ENCODE measurements at places on chromosomes 7 and 10. TPM values are rescaled to one million over a fixed set of nuclear protein-coding genes. Genes with fewer than 3 reads are reported as not detected.

GRCh38 chr7:38558761-38559345, 72.3 kb downstream of the AMPH start:
- no peaks in the 10 kb centered on the region for H3K4me1 ChIP-seq
- H3K27ac ChIP-seq = no peak overlapping the region

DNA sequence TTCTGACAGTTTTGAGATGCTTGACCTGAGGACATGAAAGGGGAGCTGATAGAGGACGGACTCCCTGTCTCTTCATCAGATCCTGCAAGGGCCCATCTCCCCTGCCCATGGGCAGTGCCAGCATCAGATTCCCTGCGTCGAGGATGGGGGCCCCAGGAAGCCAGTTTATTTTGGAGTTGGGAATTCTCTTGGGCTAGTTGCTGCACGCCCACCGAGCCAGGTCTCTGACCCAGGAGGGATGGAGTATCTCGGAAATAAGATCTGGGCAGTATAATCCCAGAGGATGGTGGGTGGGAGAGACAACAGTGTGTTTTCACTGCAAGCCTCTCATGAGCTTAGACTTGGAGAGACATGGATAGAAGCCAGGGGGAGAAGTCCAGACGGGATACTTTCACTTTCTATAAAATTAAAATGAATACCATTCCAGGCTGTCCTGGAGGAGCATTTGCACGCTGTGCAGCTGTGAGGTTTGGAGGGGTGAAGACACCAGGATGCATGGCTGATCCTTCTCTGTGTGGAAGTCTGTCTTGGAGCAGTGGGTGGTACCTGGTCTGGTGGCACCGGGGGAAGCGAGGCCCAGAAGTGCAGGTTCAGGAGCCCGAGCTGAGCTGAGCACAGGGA, 25.8 kb downstream of the DOCK1 start:
- H3K36me3 ChIP-seq = peaks cover 9% of the 10 kb centered on the region
- H3K4me3 ChIP-seq = no peak overlapping the region
- H3K27ac ChIP-seq = no peak overlapping the region
- H3K4me1 ChIP-seq = peaks cover 18% of the 10 kb centered on the region
- DNase-seq = no peak
- no peaks in the 10 kb centered on the region for H3K27me3 ChIP-seq

DNA sequence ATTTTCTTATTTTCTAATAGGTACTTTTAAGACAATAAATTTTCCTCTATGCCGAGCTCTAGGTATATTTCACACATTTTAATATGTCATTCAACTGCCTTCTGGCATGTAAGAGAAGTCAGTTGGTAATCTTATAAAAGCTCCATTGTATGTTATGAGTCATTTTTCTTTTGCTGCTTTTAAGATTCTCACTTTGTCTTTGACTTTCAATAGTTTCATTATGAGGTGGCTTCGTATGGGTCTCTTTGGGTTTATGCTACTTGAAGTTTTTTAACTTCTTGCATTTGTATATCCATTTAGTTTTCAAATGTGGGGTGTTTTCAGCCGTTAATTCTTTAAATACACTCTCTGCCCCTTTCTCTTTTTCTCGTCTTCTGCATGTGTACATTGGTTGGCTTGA, 80.5 kb downstream of the ABCA13 start:
- no peaks in the 10 kb centered on the region for H3K4me1 ChIP-seq
- H3K27ac ChIP-seq = no peak overlapping the region
- no peak overlapping the region for H3K4me3 ChIP-seq

HACD1 gene
- polyA plus RNA-seq = 23.9 TPM

DNA sequence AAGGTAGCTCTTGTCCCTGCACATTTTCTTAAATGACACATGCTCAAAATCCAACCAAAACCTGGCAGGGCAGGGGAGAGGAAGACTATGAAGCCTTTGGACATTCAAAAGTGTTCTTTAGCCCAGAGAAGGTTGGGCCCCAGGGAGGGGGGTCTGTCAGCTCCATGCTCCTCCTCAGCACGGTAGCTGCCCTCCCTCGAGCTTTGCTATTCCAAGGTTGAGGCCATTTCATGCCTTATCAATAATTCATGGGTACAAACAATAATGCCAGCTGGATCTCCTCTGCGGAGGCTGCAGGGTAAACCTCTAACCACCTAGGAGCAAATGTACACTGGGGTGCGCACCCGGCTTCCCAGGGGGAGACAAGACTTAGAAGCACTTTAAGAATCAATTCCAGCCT, 61.5 kb downstream of the SLIT1 start:
- DNase-seq = no peak
- no peaks in the 10 kb centered on the region for H3K27me3 ChIP-seq
- H3K4me1 ChIP-seq = peaks cover 12% of the 10 kb centered on the region
- H3K4me3 ChIP-seq = no peak overlapping the region
- no peak overlapping the region for H3K27ac ChIP-seq

HOXA9 gene
- not detected for polyA plus RNA-seq

DNA sequence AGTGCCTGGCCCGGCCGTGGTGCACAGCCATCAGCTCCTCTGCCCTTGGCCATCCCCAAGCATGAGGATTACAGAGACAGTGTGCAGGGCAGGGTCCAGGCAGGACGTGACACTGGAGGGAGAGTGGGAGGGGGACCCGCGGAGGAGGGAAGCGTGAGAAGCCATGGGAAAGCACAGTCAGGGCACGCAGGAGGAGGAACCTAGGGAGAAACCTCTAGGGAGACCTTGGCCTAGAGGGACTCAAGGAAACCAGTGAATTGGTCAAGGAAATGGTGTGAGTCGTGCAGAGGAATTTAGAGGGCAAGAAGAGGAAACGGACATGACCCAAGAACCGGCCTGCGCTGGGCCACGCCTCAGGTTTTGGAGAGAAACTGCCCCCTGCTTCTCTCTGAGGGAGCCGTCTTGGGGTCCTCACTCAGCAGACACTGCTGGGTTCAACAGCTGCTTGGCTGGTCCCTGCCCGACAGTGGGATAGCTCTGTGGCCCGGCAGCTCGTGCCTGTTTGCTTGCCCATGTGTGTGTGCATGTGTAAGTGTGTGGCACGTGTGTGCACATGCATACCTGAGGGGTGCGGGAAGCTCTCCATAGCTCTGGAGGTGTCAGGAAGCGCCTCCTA, 3.2 kb downstream of the OPN4 start:
- no peak overlapping the region for H3K27ac ChIP-seq
- no peaks in the 10 kb centered on the region for H3K27me3 ChIP-seq
- no peaks in the 10 kb centered on the region for H3K4me1 ChIP-seq
- peak; percentile 7 for DNase-seq

- H3K4me1 ChIP-seq = no peaks in the 10 kb centered on the region
- H3K27ac ChIP-seq = no peak overlapping the region
- no peak for DNase-seq
- H3K36me3 ChIP-seq = no peaks in the 10 kb centered on the region
- H3K27me3 ChIP-seq = no peaks in the 10 kb centered on the region
Observed at GRCh38 chr10:8835453-8836167, 781.1 kb downstream of the GATA3 start.

- no peaks in the 10 kb centered on the region for H3K36me3 ChIP-seq
- peaks cover 11% of the 10 kb centered on the region for H3K27me3 ChIP-seq
- DNase-seq = no peak
- H3K27ac ChIP-seq = no peak overlapping the region
- no peak overlapping the region for H3K4me3 ChIP-seq
Observed at GRCh38 chr7:28397141-28397540, 15.2 kb upstream of the CREB5 start.

DNA sequence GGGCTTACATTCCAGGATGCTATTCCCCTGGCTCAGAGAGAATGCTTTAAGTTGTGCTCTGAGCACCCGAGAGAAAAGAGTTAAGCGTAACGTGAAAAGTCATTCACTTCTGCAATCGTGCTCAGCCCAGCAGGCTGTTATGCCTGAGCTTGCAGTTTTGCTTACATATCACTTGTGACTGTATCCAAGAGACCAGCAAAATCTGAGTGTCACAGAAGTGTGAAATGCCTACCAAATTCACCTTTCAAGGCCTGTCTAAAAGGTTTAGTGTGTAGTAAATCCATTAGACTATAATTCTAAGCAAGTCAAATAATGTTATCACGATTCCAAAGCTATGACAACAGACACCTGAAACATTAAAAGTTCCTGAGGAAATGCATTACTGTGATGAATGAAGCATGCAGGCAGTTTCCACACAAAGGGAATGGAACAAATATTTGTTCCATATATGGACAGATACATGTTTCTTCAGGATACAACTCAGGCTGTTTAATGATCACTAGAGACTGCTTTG, 20.1 kb downstream of the ITGB1 start:
- no peaks in the 10 kb centered on the region for H3K27me3 ChIP-seq
- no peak overlapping the region for H3K4me3 ChIP-seq
- H3K36me3 ChIP-seq = peaks cover 27% of the 10 kb centered on the region
- peaks cover 26% of the 10 kb centered on the region for H3K4me1 ChIP-seq
- DNase-seq = no peak

- no peaks in the 10 kb centered on the region for H3K4me1 ChIP-seq
- no peaks in the 10 kb centered on the region for H3K36me3 ChIP-seq
- no peak overlapping the region for H3K4me3 ChIP-seq
- no peaks in the 10 kb centered on the region for H3K27me3 ChIP-seq
Observed at GRCh38 chr10:19451937-19452336, 364.3 kb upstream of the PLXDC2 start.

MEST gene
- 36.7 TPM for polyA plus RNA-seq

LBX1 gene
- polyA plus RNA-seq = not detected

DNA sequence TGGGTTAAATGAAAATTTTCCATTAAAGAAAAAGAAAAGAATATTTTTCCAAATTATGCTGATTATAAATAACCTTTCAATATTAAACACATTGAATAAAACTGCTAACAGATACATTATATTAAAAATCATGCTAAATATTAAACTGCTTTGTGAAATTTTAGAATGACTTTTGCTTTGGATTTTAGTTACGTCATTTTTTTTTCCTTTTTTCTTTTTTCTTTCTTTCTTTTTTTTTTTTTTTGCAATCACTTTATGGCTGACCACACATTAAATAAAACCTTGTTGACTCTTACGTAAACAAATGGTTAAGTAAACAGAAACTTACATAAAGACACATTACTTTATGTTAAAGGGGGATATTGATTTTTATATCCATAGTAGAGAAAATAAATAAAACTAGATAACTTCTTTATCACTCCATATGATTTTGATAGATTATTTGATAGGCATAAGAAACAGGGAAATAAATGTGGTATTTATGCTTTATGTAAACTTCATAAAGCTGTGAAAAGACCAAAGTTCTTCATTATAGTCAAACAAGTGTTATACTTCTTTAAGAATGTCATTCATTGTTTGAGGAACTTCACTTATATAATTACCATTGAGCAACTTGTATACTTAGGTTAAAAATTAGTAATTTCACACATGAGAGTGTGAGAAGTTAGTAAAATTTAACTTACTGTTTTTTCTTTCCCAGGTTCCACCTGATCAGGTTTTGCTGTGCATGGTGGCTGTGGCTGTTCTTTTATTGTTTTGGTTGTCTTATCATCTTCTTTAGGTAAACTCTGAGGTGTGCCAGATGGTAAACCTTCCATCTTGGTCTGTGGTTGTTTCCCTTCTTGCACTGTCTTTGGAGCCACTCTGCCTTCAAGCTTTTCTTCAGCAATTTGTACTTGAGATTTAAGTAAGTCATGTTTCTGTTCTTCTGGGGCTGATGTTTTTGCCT, 197.3 kb downstream of the PCLO start:
- H3K27me3 ChIP-seq = no peaks in the 10 kb centered on the region
- H3K36me3 ChIP-seq = no peaks in the 10 kb centered on the region
- no peaks in the 10 kb centered on the region for H3K4me1 ChIP-seq
- no peak for DNase-seq
- H3K27ac ChIP-seq = no peak overlapping the region
- no peak overlapping the region for H3K4me3 ChIP-seq

GRCh38 chr10:118543714-118544400, 51.6 kb downstream of the PRLHR start:
- no peaks in the 10 kb centered on the region for H3K36me3 ChIP-seq
- no peak overlapping the region for H3K27ac ChIP-seq
- no peaks in the 10 kb centered on the region for H3K4me1 ChIP-seq
- no peak overlapping the region for H3K4me3 ChIP-seq

- no peaks in the 10 kb centered on the region for H3K4me1 ChIP-seq
- no peaks in the 10 kb centered on the region for H3K36me3 ChIP-seq
- no peak overlapping the region for H3K27ac ChIP-seq
- no peaks in the 10 kb centered on the region for H3K27me3 ChIP-seq
- DNase-seq = no peak
Observed at GRCh38 chr10:69303632-69304051, 25.3 kb downstream of the HK1 start.

- no peak overlapping the region for H3K4me3 ChIP-seq
- no peak for DNase-seq
- H3K27me3 ChIP-seq = no peaks in the 10 kb centered on the region
- no peaks in the 10 kb centered on the region for H3K4me1 ChIP-seq
Observed at GRCh38 chr10:114605155-114605797, 52.8 kb downstream of the ABLIM1 start.

SYNPO2L gene
- polyA plus RNA-seq = 0.05 TPM

GRCh38 chr10:21174715-21175495, 277.8 kb upstream of the NEBL start:
- no peaks in the 10 kb centered on the region for H3K36me3 ChIP-seq
- no peak for DNase-seq
- H3K4me3 ChIP-seq = peak overlapping the region; percentile 63
- H3K27ac ChIP-seq = peak overlapping the region; percentile 76
- H3K27me3 ChIP-seq = no peaks in the 10 kb centered on the region

DNA sequence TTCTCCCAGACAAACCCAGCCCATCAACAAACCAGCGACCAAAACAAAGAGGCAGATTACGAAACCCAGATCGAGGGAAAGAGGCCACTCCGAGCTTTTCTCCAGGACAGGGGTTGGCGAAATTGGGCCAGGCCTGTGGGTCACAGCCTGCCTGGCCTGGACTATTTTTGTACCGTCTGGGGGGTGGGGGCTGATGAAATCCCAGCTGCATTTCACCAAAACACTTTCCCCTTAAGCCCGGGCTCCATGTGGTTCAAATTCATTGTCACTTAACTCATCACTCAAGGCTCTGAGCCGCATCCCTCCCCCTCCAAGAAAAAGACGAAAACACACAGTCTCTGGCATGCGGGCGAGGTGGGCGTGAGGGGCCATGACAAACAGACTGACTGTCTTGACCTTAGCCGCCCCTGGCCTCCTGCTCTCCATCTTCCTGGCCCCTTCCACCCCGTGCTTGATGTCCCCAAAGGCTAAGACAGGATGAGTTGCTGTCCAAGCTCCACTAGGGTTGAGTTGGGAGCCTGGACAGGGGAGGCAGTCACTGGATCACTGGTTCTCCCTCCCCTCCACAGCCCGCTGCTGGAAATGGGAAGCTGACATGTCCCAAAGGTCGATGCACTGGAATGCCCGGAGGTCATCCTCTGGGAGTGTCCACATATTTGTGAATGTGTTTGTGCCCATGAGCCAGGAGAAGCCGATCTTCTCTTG, 19.2 kb downstream of the TMEM270 start:
- H3K4me3 ChIP-seq = no peak overlapping the region
- DNase-seq = peak; percentile 27
- no peak overlapping the region for H3K27ac ChIP-seq

GRCh38 chr7:69781412-69781846, 183.2 kb downstream of the AUTS2 start:
- peak overlapping the region; percentile 2 for H3K27ac ChIP-seq
- H3K4me1 ChIP-seq = peaks cover 21% of the 10 kb centered on the region
- no peaks in the 10 kb centered on the region for H3K36me3 ChIP-seq
- H3K4me3 ChIP-seq = no peak overlapping the region
- DNase-seq = no peak
- H3K27me3 ChIP-seq = no peaks in the 10 kb centered on the region
